NCI-H2081 (cell line): ENCODE measurements at places on chromosomes 3 and 15.
A peak's percentile ranks its signal among the peaks of the same experiment; 100 is the strongest.

DNA sequence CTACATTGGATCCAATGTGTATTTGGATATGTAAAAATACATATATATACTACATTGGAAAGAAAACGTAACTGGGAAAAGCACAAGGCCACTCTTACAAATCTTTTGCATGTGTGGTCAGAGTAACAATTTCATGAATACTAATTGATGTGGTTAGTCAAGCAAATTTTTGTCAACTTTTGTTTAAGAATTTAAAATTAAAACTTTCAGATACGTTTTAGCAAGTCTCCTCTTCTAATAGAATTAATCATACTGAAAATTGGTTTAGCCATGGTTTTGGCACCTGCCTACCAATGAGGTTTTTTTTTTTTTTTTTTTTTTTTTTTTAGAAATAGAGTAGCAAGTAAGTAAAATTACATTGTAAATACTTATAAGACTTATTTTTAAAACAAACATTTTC is 153.0 kb upstream of the CGNL1 start:
- DNase-seq: no peak

DNA sequence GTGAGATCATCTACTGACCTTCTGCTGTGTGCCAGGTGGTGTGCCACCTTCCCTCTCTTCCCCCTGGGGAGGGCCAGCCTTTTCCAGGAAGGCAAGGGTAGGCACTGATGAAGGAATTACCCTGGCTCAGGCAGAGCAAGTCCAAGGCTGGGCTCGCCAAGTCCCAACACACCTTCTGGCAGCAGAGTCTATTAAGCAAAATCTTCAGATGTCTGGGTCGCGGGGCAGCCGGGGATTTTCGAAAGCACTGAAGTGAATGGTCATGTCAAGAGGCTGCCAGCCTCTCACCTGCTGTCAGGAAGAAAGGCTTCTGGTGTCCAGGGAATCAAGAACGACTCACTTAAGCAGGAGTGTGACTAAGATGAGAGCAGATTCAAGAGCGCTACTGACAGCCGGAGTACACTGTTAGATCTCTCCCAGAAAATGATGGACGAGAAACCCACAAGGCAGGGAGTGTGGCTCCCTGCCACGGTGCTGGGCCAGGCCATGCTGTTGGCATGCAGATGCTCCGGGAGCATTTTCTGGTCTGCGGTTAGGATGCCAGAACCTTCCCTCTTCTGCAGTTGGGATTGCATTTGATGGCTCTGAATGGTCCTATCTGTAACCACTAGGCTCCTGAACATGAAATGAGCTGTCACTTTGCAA is 479.8 kb downstream of the SHQ1 start:
- DNase-seq: no peak

- no peak for DNase-seq
These were observed 506 bp downstream of the RAD51 start for GRCh38 chr15:40695469-40695890.

DNA sequence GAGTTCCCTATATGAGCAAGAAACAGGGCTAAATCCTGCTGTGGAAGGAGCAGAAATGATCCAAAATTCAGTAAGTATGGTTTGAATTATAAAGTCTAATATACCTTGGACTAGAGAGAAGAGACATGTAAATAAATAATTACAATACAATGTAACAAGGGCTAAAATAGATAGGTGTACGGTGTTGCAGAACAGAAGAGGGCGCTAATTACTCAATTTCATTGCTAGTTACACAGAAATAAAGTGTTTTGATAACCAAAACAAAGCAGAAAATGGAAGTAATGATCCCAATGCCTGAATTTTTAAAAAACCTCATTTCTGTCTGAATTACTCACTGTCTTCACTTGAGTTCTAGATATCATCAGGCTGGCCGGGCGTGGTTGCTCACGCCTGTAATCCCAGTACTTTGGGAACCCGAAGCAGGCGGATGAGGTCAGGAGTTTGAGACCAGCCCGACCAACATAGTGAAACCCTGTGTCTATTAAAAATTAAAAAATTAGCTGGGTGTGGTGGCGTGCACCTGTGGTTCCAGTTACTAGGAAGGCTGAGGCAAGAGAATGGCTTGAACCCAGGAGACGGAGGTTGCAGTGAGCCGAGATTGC is 8.3 kb upstream of the PLCH1 start:
- peak; percentile 51 for DNase-seq

DNA sequence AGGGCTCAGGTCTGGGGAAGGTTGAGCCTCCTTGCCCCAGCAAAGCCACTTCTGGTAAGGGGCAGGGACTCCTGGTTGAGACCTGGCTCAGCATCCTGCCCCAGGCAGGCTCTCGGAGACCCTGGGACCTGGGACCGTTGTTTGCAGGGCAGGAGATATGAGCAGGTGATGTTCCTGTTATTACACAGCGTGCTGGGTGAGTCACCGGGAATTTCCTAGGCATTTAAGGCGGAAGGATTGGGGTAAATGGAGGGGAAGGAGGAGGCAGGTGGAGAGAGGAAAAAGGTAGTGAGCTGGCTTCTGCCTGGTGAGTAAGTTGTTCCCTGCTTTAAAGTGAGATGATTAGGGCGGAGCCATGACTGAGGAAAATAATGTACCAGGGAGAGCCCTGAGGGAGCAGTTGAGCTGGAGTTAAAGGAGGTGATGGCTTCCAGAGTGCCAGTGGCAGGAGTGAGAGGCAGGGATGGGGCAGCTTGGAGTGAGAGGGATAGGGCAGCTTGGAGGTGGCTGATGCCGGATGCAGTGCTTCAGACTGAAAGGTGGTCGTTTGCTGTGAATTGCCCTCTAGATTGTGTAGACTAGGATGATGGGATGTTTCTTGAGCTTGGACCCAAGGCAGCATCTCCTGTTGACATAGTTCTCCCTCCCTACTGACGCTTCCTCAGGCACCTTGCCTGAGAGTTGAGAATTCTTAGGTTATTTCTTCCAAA is 79.4 kb downstream of the AAGAB start:
- DNase-seq: no peak

- DNase-seq: no peak
These were observed 2.0 kb downstream of the DCUN1D1 start for GRCh38 chr3:182978387-182978786.

DNA sequence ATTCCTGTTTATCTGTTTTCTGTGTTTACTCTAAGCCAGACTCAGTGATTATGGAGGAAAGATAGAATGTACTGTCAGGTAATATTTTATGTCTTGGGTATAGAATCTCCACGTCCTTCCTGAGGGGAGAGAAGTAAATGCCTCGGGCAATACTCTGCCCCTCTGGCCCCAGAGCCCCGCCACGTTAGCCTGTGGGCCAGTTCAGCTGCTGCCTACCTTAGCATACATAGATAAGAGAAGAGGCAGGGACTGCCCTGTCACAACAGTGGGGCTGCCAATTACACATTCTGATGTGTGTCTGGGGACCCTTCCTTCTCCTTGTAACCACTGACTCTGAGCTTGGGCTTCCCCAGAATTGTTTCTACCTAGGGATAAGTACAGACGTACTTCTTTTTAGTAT is 347.7 kb upstream of the ATP11B start:
- no peak for DNase-seq

GRCh38 chr3:189235214-189235613 is 63.4 kb downstream of the TPRG1 start:
- no peak for DNase-seq

DNA sequence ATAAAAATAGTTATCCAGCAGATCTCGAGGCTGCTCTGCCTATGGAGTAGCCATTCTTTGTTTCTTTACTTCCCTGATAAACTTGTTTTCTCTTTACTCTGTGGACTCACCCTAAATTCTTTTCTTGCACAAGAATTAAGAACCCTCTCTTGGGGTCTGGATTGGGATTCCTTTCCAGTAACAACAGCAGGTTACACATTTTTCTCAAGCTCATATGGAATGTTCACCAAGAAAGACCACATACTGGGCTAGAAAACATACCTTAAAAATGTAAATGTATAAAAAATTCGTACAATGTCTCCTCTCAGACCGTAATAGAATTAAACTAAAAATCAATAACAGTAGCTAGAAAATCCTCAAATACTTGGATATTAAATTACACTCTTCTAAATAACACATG is 299.2 kb downstream of the CNTN3 start:
- DNase-seq: no peak

- DNase-seq: no peak
These were observed 7.0 kb downstream of the TLR9 start for GRCh38 chr3:52218454-52218853.

GRCh38 chr3:101962055-101962454 is 112.7 kb downstream of the NFKBIZ start:
- DNase-seq: no peak

DNA sequence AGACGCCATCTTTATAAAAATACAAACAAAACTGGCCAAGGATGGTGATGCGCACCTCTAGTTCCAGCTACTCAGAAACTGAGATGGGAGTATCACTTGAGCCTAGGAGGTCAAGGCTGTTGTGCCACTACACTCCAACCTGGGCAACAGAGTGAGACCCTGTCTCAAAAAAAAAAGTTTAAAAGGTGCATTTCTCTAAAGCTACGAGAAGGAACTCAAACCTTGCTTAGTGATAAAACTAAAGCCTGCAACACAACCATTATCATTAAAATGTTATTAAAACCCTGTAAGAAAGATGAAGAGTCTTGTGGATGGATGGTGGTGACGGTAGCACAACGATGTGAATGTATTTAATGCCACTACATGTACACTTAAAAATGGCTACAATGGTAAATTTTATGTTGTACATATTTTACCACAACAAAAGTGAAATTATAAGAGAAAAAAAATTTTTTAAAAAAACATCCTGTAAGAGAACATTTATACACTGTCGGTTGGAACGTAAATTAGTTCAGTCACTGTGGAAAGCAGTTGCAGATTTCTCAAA is 3.1 kb downstream of the PLD1 start:
- DNase-seq: no peak

DNA sequence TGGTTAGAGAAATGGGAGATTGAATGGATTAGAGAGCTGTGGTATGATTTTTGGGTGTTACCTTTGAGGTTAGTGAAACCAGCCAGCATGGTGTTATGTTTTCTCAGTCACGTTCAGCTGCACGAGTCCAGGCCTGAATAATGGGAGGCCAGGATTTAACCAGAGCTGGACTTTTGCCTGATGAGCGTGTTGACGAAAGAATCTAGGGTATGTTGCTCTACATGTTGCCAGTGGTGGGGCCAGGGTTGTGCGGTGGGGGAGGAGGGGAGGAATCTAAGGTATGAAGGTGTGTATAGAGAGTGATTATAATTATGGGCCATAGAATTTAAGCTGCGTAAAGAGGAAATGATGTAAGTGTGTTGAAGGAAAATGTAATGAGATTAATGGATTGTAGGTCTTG is 22.8 kb downstream of the MINDY2 start:
- no peak for DNase-seq

GRCh38 chr3:87968668-87969067 is 90.1 kb downstream of the CGGBP1 start:
- DNase-seq: no peak

DNA sequence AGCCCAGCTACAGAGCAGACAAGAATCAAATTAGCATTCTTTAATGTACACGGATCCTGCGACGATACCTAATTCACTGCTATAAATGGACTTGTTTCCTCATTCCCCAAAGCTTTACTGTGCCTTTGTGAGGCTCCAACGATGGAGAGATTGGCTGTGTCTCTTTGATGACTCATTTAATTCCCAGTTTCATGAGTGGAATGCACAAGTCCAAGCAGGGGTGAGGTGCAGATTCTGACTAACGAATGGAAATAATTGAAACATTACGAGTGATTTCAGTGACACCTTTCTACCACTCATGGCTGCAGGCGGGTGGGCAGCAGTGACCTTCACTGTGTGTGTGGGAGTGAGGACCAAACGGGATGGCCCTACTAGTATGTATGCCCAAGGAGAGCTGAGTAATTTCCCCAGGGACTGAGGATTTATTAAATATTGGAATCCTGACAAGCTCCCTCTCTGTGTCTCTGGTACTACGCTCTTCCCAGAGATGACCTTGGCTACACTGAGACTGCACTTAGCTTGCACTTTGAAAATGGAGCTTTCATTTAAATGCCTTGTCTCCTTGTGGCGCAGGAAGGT is 156.7 kb downstream of the CACNA2D3 start:
- no peak for DNase-seq

- DNase-seq: no peak
These were observed 244.5 kb downstream of the OCA2 start for GRCh38 chr15:27854601-27855000.

- DNase-seq: peak; percentile 20
These were observed 63.5 kb downstream of the BFSP2 start for GRCh38 chr3:133463347-133463860.

- no peak for DNase-seq
These were observed 18.5 kb downstream of the PIK3CA start for GRCh38 chr3:179166561-179167201.

DNA sequence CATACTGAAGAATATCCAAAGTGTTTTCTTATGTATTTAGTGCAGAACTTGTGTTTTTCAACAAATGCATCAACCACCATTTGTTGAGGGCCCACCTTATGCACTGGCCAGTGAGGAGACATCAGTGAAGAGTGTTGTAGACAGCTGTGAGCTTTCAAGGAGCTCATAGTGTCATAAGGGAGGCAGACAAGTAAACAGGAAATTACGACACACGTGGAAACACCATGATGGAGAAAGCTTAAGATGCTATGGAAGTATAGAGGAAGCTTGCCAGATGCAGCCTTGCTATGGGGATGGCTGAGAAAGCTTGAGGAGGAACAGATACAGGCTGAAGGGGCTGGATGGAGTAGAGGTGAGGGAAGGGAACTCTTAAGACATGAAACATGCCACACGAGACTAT is 50.8 kb upstream of the PSMD6 start:
- no peak for DNase-seq

DNA sequence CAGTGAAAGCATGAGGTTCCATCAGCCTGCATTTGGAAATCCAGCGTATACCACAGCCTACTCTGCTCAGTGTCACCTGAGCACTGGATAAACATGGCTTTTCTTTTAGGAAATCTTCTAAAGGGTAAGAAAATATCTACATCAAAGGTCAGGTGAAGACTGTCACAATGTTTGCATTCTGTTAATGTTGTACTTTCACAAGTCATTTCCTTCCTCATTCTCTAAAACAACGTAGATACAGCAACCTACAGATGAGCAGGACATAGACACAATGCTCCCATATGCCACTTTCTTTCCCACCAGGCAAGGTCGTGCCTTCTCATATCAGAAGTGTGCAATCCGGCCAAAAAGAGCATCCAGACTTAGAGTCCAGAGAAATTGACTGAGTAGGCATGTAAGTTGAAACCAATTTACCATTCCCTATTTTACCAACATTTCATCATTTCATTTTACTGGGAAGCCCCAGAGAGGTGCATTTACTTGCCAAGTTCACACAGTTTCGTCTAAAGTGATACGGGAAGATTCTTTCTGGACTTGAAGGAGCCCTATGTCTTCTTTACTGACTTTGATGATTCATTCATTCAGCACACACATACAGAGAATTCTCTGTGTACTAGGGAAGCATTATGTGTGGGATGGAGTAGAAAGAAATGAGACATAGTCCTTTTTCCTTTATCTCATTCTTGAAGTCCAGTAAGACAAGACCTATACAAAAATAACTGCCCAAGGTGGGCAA is 30.6 kb upstream of the LPP start:
- no peak for DNase-seq

GRCh38 chr3:20256144-20256543 is 70.1 kb upstream of the SGO1 start:
- DNase-seq: no peak
